ENCODE measurements at places on chromosomes 3 and 15.
A peak's percentile ranks its signal among the peaks of the same experiment; 100 is the strongest.

DNA sequence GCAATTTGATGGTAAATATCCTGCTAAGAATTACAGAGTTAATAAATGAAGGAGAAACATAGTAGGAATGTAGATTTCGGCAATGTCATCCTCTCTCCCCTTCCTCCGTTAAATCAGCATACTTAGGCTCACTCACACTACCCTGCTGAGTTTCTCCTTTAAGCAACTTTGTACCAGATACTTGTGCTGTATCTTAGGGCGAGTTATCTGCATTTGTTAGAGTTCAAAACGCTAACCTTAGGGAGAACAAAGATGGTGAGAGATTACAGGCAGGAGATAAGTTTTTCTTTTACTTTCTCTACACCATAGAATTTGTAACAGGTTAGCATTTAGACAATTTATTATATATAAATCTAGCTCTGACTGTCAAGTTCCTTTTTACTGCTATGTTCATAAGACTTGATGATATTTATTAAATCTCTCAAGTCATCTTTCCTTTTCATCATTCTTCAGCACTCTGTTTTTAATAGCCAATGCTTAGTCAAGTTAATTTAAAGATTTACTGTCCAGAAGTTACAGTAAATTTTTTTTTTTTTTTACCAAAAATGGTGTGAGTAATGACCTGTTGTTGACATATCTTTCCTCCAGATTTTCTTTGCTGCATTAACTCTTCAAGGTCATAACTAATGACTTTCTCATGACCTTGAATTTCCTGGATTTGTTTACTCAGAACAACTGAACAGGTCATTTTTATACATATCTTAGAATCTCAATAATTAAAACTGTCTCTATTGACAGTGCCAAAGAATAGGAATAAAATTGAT is 22.2 kb downstream of the SUCNR1 start:
- no peak for DNase-seq

DNA sequence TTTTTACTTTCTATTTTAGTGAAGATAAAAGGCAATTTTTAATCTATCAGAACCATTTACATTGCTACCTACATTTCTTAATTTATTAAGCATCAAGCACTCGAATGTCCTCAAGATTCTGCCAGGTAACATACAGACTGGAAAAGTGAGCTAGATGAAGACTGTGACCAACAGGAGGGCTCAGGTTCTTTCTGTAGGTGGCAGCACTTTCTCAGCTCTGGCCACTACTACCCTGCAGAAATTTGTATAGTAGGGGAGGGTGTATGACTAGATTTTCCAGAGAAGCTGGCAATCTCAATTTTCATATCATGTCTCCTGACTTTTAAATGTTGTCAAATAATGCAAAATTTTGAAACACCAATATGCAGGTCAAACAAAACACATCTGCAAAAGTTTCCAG is 165.0 kb upstream of the SUCLG2 start:
- DNase-seq: no peak

DNA sequence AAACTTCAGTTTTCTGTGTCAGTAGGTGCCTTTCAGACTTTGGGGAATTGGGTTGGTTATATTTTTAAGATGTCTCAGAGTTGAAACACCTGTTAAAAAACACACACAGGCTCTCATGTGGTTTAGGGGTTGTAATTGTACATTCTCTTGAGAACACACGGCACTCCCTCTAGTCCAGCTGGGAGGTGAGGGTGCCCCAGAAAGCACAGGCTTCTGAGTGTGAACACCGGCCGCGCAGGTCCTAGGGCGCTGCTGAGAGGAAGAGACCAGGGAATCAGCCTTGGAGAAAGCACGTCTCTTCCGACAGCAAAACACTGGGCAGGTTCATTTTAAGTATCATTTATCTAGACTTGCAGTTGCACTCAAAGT is 68.0 kb upstream of the RPL35A start:
- DNase-seq: no peak

GRCh38 chr3:37923569-37924040 is 61.9 kb downstream of the CTDSPL start:
- DNase-seq: no peak

GRCh38 chr3:14479591-14479990 is 60.6 kb downstream of the GRIP2 start:
- no peak for DNase-seq

DNA sequence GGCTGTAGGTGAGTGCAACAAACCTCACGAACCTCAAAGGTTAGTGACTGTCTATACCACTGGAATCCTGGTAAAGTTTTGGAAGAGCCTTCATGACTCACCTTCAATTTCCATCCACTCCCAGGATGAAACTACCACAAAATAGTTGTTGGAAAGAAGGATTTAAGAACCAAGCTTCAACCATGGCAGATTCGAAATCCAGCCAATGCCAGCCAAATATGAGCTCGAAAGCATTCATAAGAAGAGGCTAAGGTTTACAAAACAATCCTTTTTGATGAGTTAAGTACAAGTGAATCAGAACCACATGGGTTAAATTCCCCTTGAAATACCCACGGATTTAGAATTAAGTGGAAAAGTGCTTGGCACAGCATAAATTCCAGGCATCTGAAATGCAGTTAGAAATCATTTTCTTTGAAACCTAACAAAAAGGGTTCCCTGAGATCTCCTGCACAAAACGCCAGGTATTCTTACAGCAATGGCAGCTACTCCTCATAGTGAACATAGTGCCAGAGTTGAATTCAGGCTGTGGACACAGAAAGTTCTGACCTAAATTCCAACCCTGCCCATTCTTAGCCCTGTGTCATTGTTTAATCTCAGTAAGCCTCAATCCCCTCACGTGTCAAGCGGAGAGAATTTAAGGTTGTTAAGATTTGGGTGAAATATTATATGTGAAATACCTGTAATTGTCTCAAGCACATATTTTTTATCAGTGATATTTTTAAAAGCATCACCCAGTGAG is 89.2 kb downstream of the FBN1 start:
- no peak for DNase-seq

DNA sequence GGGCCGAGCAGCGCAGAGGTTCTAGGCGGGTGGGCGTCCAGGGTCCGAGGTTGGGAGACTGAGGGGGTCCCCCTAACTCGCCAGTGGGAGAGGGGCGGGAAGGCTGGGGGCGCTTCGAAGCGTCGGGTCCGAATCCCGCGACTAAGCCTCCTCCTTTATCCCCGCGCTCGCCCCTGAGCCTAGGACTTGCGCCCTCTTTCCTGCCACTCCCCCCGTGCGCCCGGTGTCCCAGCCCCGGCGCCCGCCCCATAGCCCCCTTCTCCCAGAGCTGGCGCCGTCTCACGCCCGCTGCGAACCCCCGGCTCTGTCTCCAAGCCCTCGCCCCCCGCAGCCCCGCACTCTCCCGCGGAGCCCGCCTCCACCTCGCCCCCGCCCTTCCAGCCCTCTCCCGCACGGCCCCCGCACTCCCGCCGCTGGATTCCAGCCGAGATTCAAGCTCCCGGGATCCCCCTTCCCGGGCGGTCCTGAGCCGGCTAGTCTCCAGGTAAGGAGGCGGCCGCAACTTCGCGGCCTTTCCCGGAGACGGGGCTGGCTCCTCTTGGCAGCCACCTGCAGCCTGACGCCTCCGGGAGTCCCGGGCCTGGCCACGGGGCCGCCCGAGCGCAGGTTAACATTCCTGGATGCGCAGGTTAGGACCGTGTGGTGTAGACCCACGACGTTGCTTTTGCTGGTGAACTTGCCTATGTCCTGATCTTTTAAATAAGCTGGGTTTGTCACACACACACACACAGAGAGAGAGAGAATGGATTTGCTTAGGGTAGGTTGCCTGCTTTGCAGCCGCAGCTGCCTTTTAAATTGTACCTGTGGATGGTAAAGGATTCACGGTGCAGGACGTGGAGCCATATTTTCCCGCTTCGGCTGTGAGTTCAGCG is 563 bp downstream of the PXYLP1 start:
- DNase-seq: peak; percentile 20

DNA sequence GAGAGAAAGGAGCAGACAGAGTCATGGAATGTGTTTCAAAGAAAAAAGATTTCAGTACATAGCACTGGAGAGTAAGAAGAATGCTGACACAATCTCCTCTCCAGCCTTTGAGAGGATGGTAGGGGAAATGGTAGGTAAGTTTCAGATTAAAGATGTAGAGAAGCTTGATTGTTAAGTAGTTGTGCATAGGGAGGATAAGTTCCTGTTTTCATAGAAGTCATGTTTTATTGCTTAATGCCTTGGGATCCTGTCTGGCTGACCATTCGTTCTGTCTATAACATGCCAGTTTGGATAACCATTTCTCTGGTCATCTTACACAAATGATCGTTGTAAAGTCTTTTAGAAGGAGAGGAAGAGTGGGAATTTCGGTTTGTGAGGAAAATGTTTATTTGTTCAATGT is 95.7 kb upstream of the IGSF10 start:
- DNase-seq: no peak

DNA sequence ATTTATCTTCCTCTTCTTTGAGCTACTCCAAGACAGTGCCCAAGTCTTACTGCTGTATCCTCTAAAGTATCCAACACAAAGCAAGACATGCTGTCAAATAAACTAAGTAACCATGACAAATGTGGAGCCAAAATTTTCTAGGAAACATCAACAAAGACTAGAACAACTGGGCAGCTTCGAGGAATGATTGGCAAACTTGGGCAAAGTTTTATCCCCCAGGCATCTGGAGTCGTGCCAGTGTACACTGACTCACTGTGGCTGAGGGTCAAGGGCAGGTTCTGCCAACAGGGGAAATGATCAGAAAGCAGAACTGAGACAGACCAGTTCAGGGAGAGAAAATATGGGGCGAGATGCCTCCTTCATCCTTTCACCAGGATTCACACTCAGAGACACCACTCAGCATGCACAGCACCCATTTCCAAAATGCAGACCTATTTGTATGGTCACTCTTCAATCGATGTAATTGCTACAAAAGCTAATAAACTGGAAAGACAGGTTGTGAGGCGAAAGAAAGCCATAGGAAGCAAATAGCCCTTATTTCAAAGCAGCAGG is 65.8 kb downstream of the MB21D2 start:
- DNase-seq: peak; percentile 72

DNA sequence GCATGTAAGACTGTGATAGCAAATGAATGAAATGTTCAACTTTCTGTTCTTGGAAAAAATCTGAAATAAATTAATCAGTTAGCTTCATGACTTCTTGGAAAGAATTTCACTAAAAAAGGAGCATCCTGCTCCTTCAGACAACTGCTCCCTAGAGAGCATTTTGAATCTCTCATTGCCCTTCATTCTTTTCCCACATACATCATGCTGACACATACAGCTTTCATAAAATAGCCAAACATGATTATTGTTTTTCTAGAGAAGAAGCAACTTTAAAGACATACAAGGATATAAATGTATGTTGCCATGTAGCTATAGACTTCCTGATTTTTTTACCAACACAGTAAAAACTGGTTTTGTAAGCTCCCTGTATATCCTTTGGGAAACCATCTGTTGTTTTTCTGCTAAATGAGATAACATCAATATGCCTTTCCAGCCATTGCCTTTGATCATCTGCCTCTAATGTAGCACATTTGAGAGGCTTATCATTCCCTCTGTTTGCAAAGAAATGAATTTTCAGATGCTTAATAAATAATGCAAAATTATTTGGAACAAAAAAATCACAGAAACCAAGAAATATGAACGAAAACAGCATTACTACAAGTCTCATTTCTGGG is 248.2 kb upstream of the GPR149 start:
- no peak for DNase-seq

DNA sequence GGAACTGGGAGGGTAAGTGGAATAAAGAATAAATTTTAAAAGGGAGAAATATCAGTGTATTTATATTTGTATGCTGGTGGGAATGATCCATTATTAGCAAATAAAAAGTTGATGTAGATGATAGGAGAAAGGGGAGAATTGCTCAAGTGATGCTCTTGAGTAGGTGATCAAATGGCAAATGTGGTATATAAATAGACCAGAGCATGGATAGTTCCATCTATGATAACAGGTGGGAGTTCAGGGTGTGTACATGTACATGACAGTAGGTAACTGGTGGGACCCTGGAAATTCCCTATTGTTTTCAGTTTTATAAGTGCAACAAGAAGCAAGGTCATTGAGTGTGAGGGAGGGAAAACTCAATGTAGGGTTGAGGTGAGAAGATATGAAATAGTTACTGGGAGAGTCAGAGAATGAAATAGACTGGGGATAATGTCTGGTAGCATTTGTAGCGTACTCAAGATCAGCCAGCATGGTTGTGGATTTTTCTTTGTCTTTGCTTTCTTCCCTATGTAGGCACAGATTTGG is 31.3 kb upstream of the EBLN2 start:
- peak; percentile 25 for DNase-seq

DNA sequence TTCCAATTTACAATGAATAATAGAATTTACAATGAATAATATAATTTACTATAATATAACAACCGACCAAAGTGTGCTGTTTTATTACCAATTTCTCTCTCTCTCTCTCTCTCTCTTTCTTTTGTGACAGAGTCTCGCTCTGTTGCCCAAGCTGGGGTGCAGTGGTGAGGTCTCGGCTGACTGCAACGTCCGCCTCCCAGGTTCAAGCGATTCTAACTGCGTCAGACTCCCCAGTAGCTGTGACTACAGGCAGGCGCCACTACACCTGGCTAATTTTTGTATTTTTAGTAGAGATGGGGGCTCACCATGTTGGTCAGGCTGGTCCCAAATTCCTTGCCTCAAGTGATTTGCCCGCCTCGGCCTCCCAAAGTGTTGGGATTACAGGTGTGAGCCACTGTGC is 17.0 kb upstream of the CCNL1 start:
- no peak for DNase-seq

DNA sequence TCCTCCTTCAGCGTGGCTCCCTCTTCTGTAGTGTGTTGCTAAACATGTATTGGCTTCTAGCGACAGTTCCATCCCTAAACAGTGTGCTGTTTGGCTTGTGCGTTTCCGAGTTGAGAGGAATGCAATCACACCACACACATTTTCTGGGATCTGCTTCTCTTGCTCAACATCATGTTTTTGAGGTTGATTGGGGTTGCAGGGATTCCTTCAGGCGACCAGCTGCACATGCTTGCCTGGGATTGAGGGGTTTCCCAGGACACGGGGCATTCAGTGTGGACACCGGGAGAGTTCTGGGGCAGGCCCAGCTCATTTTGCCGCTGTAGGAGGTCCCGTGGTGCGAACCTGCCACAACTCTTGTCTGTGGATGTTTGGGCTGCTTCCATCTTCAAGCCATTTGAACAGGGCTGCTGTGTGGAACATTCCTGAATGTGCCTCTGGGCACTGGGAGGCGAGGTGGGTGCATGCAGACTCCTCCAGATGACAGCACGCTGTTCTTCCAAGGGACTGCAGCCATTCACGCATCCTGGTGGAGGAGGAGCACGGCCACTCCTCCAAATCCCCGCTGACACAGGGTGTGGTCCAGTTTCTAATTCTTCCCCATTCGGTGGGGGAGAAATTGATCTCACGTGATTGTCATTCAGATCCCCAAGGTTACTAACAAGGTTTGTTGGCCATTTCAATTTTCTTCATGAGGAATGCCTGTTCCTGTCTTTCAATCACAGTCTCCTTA is 82.8 kb downstream of the PLXNA1 start:
- DNase-seq: no peak

DNA sequence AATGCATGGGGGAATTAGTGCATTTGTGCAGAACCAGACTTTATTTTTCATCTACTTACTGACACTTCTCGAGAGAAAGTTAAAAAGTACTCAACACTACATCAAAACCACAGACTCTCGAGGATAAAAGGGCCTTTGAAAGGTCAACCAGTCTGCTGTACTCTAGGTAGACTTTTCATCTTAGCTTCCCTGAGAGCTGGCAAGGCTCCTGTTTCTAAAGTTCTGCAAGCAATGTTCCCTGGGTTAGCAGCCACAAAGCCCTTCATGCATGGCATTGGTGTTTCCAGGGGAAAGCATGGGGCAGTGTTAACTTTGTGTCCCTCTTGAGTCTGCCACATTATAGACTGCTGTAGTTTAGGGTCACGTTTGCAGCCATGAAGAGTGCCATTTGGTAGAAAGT is 106.4 kb upstream of the PFN2 start:
- no peak for DNase-seq
